ENCODE measurements at places on chromosomes 6 and 20. TPM values are rescaled to one million over a fixed set of nuclear protein-coding genes. Genes with fewer than 3 reads are reported as not detected.

DNA sequence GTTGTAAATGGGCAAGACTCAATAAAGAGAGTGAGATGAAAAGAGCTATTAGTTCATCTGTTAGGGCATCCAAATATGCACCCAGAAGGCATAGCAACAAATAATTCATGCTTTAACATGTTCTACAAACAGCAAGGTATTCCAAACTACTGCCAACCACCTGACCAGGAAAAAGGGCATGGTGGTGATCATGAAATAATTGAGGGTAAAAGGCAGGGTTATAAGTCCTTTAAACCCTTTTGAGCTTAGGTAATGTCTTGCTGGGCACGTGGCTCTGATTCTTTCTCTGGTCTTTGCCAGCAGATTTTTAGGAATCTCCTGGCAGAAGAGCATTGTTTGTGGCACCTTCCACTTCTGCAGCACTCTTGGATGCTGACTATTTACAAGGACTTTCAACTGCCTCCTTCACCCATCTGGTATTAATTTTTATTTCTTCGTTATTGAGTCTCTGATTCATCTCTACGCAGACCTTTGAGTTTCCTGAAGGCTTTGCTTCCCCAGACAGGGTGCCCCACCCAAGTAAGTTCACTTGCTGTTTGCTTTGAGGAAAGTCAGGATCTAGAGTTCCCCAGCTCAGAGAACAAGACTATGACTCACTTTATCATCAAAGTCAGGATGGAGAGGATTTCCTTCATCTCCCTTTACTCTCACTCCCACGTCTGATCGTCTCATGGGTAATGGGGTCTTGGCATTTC, 83.4 kb upstream of the NEDD9 start:
- peak; percentile 85 for DNase-seq

DNA sequence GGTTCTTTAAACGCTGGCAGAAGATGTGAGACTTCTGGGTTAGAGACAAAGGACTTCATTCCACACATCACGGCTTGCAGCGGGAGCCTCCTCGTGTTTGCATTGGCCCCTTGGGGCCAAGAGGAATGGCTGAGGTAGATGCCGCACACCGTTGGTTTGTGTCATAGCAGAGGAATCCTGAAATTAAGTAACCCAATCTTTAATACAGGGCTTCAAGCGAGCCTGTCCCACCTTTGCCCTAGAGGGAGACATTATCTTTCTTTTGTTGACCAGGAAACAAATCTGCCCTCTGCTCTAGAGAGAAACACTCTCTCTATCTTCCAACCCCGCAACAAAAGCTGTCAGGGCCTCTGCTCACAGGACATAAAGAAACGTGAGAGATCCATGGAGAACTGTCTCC, 277.5 kb upstream of the ZFP64 start:
- DNase-seq = no peak

- no peak for DNase-seq
Measured at GRCh38 chr6:34022250-34022872, 123.5 kb downstream of the GRM4 start.

- DNase-seq = no peak
Measured at GRCh38 chr6:95364016-95364604, 213.2 kb upstream of the MANEA start.

DNA sequence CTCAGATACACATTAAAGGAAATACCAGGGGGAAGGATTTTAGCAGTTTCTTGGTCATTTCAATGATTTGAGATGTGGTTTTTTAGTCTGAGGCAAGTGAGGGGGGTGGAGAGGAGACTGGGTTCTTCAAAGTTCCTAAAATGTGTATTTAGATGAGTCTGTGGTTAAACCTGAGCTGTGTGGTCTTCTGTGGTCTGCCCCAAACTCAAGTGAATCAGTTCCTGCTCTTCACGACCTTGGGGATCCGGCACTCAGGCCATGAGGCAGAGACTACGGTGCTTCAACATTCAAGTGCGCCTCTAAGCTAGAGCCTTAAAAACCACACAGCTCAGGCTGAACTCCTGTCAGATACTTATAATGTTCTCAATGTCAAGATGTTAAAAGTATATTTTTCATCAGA, 406.7 kb downstream of the LMBRD1 start:
- no peak for DNase-seq

- no peak for DNase-seq
Measured at GRCh38 chr6:119533603-119534279, 184.2 kb upstream of the MAN1A1 start.

- DNase-seq = no peak
Measured at GRCh38 chr6:156508923-156509322, 268.3 kb upstream of the ARID1B start.

- DNase-seq = no peak
Measured at GRCh38 chr20:50536333-50536732, 26.1 kb downstream of the PTPN1 start.

DNA sequence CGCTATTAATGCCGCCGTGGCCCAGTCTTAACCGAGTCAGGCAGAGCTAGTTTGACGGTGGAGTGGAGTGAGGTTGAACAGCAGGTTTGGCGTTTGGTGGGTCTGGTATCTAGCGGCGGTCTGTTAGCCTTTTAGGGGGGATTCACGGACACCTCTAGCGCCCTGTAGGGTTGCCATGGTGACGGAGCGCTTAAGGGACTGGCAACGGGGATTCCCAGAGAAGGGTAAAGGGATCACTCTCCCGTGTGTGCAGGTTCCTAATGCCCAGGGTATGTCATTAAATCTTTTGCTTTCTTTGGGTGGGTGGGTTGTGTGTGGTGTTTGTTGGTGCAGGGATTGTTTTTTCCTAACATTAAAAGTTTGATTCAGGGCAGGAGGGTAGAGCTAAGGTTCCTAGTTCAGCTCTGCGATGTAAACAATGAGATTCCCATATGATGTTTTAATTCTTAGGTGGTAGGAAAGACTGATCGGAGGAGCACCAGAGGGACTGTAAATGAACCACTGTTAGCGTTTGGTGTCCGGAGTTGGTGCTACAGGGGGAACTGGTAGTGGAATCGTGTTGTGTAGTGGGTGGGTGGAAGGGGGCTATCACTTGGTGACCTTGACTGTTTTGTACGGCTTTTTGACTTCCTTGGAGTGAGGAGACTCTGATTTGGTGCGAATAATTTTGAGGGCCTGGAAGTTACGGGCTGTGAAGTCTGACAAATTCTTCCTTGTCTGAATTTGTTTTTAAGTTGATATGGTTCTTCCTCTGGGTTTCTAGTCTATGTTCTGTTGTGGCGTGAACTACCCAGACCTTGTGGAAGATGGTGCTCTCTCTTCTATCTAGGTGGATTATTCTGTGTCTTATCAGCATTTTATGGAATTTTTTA, 5.0 kb downstream of the BRD2 start:
- DNase-seq = no peak

Gene KCNK17
- total RNA-seq = not detected

Gene CRYBG1
- total RNA-seq = 19.8 TPM

Gene WFDC10B
- total RNA-seq = not detected

Gene LAMP5
- total RNA-seq = 0.14 TPM

Gene OR12D3
- total RNA-seq = not detected

Gene PGM3
- 74.8 TPM for total RNA-seq

Gene ACTL10
- 4.2 TPM for total RNA-seq

Gene SSTR4
- not detected for total RNA-seq

Gene PAX1
- total RNA-seq = not detected

Measured in pulmonary artery endothelial cell (primary cell).